ENCODE measurements at places on chromosomes 2 and 18.

DNA sequence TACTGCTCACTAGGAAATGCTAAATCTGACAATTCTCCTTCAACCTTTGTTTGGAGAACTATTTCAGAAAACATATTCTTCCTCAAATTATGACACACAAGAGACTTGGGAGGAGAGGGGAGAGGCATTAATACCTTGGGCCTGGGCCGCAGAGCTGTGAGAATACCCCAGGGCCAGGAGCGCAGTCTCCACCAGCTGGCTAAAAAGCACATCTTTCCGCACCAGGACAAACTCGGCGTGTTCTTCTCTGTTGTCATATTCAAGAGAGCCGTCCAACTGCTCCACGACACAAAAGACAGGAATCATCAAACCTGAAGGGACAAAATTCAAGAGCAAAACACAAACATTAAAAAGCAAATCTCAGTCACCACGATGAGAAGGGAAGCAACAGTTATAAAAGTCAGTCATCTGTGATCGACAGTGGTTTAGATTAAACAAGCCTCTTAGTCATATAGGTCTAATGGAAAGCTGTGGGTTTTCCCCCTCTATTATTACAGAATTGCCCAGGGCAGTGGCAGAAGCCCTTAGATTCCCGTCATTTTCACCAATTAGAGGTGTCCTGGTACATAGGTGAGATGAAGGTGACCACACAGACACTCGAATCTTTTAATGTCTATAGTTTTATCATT lies 24.4 kb downstream of the SATB2 start:
- no peak for DNase-seq

- no peak for DNase-seq
Measured at GRCh38 chr2:42957109-42957860, 164.9 kb upstream of the HAAO start.

DNA sequence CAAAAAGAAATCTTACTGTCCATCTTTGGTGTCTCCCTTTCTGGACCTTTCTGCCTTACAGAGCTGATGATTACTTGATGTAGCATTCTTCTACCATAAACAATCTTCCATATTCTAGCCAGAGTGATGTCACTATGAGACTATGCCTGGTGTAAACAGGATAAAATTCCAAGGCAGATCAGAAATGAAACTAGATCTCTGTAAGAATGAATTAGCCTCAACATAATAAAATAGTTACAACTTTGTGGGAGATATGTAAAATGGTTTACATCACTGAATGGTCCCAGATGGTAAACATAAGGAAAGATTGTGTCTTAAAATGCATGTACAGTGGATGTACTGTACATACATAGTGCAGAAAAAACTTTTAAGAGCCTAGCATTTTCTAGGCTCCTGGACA lies 112.3 kb upstream of the ZNF521 start:
- no peak for DNase-seq

GRCh38 chr2:132825601-132826000 lies 155.6 kb upstream of the LYPD1 start:
- DNase-seq = no peak

- DNase-seq = no peak
Measured at GRCh38 chr2:62215306-62216064, 19.6 kb downstream of the B3GNT2 start.

- DNase-seq = no peak
Measured at GRCh38 chr18:50844960-50845359, 25.1 kb upstream of the MRO start.

- no peak for DNase-seq
Measured at GRCh38 chr2:230877116-230877758, 12.5 kb downstream of the ITM2C start.

DNA sequence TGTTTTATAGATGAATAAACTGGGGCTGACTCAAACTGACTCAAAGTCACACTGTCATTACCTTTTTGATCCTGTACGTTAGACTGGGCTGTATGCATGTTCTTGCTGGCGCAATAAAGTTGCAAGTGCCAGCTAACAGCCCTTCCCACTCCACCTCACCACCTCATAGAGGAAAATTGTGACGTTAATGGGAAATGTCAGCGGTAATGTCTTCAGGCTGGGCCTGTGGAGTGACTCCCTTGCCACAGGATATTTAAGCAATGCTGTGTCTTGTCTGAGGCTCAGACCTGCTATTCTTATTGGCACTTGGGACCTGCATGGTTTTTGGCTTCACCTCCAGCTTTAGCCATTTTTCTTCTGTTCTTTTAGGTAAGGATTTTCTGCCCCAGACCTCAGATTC lies 25.2 kb upstream of the CASP10 start:
- DNase-seq = no peak

DNA sequence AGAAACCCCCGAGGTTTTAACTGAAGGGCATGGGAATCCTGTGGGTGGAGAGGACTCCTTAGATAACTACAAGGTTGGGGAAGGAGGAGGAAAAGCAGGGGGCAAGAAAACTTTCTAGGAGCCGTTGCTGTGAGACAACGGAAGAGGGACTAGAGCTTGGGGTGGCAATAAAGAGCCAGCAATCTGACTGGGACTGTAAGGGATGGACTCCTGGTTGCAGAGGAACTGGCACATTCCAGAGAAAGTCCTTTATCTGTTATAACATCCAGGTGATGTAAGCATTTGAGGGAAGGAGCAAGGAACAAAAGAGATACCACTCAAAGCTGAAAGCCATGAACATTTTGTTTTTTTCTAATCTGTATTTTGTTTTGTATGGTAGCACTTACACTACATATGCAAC lies 16.4 kb downstream of the CDCA7 start:
- DNase-seq = no peak

DNA sequence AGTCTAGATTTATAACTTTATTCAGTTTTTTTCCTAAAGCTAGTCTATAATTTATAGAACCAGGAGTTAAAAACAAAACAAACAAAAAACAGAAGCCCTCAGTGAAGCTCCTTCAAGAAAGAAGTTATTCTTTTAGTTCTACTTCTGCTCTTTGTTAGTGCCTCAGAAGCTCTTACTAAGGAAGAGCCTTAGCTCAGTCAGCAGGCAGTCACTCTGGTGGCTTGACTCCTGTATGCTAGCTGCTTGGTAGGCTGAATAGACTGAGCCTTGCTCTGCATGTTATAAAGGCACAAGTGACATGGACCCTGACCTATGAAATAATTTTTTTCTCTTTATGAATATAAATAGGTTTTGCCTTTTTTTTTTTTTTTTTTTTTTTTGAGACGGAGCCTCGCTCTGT lies 24.8 kb downstream of the NCOA1 start:
- DNase-seq = no peak

DNA sequence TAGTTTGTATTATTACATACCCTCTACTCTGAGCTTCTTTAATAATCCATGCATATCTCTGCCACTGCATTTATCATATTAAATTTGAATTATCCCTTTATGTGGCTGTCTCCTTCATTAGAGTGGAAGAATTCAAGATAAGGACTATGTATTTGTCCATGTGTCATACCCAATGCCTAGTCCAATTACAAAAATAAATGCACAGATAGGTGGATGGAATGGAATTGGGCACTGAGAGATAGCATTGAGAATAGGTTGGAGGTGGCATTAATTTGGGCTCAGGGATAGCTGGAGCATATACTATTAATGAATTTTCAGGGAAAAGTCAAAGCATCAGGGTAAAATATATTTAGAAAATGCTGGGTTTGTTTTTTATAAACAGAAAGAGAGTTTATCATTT lies 893.2 kb downstream of the EPHA4 start:
- no peak for DNase-seq

DNA sequence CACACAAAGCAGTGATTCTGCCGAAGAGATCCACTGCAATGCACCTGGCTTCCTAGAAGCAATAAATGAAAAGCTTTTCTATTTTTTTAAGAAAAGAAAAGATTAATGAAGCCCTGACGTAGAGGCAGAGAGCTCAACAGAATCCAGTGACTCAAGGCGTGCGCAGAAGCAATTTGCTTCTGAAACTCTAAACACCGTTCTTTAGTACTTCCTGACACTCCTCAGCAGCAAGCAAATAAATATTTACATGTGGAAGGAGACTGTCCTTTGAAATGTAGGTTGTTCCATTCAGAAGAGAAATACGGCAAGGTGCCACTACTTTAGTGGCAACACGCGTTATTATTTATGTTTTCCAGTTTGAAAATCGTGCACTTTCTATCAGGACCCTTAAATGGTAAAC lies 126.2 kb upstream of the ZNF516 start:
- DNase-seq = no peak

DNA sequence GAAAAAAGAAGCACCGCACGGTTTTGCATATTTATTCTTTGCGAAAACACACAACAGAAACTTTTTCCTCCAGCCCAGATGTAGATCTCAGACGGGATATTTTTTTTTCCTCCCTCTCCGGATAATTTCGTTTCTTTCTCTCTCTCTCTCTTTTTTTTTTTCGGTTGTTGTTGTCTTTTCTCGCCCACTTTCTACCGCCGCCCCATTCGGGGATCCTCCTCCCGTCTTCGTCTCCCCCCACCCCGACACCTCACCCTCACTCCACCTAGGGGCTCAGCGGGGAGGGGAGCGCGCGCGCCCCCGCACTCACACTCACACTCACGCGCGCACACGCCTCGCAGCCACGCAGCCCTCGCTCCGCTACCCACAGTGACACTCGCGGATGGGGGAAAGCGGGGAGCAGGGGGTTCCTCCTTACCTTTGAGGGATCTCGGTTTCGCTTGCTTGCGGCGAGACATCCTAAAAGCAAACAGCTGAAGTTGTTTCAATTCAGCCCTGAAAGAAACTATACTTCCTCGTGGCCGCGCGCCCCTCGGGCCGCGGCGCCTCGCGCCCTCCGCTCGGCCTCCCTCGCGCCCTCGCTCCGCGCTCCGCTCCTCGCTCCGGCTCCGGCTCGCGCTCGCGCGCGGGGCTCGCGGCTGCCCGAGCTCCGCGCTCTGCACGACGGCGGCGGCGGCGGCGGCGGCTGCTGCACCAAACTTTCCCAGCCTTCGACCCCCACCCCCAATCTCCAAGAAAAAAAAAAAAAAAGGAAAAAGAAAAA lies 1.3 kb downstream of the ZNF521 start:
- DNase-seq = no peak

- DNase-seq = no peak
Measured at GRCh38 chr2:143262389-143262788, 133.2 kb downstream of the ARHGAP15 start.

GRCh38 chr2:38925982-38926381 lies 36.3 kb downstream of the ARHGEF33 start:
- DNase-seq = no peak
